Panc1 (cell line): ENCODE measurements at places on chromosomes 5 and 9.

GRCh38 chr5:142597546-142598337 is 88.1 kb downstream of the FGF1 start:
- DNase-seq: peak; percentile 95

- DNase-seq: no peak
These were observed 163.3 kb upstream of the IER5L start for GRCh38 chr9:129341171-129341986.

DNA sequence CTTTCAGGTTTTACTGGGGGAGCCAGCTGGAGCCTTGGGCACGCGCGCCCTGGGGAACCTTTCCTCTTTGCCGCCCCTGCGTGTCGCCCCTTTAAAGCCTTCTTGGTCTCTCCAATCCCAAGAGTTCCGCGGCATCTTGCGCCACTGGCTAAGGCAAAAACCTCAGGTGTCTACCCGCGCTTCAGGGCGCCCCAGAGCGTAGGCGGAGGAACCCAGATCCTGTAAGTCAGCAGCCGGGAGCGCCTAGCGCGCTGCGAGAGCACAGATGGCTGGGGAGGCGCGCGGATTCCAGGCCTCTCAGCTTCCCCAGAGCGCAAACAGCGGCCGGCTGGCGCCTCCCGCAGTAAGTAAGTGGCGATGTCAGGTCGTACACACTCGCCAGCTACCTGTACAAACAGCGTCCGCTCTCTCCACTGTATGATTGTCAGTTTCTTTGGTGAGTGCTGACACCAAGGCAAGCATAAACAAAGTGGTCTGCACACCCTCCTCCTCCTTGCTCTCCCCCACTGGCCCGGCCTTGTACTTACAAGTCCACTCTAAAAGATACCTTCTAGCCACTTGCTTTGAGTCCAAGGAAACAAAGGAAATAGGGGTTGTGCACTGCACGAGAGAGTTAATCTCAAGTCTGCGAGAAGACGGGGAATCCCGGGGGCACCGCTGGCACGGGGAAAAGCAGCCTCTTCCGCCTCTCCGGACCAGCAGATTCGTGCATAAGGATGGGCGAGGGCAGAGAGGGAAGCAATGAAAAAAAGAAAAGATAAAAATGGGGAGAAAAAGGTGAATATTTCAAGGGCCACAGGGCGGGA is 2.9 kb downstream of the HTR1A start:
- DNase-seq: no peak

DNA sequence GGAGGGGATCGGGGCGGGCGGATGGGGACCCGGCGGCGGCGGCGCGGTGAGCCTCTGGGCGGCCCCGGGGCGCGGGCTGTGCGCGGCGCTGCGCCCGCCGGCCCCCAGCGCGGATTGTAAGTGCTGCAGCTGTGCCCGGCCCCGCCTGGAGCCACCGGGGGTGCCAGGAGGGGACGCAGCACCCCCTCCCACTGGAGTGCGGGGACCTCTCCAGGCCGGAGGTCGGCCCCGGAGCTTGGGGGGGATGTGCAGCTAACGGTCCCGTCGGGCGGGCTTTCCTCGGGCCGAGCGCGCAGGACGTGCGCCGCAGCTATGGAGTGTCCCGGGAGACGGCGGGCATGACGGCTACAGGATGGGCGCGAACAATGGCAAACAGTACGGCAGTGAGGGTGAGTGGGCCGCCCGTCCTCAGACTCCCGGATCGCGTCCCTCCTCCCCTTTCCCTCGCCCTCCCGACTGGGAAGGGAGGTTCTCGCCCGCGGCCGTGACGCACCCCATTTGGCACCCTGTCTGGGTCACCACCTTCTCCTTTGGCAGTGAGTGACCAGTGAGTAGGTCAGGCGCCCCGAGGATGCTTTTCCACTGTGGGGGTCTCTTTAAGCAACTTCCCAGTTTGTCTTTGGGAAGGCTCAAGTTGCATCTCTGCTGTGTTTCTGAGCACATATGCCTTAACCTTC is 483 bp downstream of the FBXL7 start:
- no peak for DNase-seq

DNA sequence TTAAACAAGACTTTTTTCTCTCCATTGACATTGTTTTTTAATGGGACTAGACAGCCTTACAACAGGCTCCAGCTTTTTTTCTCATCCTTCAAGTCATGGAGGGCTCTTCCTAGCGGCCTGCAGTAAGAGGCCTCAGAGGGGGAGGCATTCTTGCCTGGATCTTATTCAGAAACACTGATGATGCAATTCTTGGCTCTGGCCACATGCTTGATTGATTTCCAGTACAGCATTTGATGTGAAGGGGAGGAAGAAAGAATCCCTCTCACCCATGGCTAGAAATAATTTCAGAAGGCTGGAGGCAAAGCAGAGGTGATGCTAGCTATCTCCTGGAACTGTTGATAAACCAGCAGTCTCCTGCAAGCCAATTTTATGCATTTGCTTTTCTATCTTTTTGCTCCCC is 324.8 kb downstream of the PRELID2 start:
- no peak for DNase-seq

DNA sequence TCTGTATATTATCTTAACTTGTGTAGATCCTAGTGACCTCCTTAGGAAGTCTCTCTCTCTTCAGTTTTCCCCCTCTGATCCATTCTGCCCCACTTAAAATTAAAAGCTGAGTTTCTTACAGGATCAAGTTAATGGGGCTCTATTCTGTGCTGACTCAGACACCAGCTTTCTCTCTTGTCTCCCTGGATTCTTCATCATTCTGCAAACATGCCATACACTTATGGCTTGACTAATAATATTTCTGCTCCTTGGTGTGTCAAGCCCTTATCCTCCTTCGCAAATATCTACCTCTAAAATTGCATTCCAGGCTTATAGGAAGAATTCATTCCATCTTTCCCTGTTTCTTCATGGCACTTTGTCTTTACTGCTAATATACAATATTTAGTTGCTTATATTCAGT is 18.1 kb downstream of the LRRC70 start:
- no peak for DNase-seq

DNA sequence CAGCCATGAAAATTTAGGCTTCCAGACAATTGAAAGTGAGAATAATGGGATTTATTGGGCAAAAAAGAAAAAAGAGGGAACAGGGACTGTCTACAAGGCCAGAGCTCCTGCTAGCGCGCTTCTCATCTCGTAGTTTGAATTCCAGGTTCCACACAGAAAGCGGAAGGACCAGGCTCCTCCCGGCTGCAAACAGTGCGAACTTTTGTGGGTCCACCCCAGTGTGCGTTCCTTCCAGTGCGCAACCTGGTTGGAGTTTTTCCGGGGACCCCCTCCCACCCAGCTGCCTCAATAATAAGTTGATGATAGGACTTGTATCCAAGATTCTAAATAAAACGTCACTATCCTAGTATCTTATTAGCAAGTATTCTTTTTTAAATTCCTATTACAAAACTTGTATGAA is 467.7 kb upstream of the TUSC1 start:
- no peak for DNase-seq

- DNase-seq: no peak
These were observed 269.4 kb upstream of the PTGER4 start for GRCh38 chr5:40410231-40410861.

DNA sequence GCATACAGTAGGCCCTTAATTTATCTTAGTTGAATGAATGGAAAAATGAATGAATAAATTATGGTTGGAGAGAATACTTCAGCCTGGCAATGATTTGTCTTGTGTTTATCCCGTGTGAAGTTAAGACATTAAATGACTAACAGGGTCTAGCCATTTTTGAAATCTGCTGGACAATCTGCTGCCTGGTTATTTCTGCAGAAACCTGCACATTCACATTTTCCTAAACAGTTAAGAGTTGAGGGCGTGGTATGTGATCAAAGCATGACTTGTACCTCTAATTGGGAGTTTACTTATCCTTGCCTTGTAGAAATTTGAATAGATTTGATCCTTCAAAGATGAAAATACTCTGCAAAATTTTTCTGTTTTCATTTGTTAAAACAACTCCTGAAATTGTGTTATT is 34.6 kb upstream of the NDFIP1 start:
- no peak for DNase-seq

GRCh38 chr5:16733331-16734006 is 116.7 kb upstream of the RETREG1 start:
- no peak for DNase-seq

DNA sequence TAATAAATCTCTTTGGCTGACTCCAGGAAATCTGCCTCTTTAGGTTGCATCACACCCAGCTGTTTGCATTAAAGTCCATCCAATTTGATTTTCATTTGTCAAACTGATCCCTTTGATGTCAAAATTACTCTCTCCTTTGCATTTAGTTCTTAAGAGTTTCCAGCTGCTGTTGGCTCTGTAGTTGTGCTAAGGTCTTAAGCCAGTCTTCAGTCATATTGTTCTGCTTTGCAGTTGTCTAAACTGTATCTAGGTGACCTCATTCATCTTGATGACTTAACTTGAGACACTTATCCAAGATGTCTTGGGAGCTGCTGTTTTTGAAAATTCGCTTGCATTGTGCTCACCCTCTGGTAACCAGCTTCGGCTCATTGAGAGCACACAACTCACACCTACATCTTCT is 386.9 kb upstream of the TLE4 start:
- no peak for DNase-seq

- DNase-seq: no peak
These were observed 255.9 kb upstream of the ADRA1B start for GRCh38 chr5:159660401-159660800.

DNA sequence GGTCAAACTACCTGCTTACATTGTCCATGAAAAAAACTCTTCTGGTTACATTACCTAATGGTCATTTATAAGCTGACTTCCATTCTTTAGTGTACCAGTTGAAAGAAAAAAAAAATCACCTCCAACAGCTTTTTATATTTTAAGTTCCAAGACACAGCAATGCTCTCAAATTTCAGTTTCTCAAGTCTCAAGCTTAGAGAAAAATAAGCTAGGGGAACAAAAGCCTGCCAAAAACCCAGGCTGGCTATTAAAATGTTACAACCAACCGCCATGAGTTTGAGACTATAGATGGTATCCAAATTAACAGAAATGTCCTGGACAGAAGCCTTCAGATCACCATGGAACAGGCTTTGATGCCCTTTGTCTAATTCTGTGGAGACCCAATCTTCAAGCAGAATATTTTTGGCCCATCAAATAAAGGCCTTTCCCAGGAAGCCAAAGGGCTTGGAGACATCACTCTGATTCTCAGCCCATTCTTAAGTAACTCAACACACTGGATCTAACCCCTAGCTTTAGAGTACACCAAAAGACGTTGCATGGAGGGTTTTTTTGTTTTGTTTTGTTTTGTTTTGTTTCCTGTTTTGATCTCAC is 343.7 kb downstream of the GLIS3 start:
- DNase-seq: no peak

DNA sequence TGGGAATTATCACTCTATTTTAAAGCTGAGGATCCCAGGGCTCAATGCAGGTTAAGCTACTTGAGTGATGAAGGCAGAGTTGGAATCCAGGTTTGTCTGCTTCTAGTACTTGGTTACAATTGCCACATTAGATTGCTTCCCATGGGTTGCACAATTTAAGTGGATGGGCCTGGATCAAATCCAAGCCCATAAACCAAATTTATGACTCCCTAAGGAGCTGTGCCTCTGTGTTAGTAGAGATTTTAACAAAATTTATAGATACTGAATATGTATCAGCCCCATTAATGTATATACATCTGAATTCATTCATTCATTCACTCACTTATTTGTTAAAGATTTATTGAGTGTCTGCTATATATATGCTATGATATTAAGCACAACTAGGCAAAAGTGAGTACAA is 332.3 kb upstream of the KLF9 start:
- no peak for DNase-seq

- no peak for DNase-seq
These were observed 1290.3 kb upstream of the CDH9 start for GRCh38 chr5:28328681-28329080.

DNA sequence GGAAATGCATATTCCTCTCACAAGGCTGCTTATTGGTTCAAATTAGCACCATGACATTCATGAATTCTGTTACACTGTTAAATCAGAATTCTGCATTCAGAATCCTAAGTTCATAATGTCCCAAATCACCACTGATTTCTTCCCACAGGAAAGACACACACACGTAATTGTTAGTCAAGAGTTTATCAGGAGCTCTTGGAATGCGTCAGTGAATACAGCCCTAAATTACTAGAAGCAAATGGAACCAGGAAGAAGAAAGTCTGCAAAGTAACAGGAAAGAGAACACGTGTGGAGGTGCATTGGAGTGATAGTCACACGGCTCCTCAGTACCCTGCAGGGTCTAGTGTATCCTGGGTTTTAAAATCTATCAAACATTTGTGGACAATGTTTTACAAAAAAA is 110.2 kb downstream of the ANXA2R start:
- DNase-seq: no peak

DNA sequence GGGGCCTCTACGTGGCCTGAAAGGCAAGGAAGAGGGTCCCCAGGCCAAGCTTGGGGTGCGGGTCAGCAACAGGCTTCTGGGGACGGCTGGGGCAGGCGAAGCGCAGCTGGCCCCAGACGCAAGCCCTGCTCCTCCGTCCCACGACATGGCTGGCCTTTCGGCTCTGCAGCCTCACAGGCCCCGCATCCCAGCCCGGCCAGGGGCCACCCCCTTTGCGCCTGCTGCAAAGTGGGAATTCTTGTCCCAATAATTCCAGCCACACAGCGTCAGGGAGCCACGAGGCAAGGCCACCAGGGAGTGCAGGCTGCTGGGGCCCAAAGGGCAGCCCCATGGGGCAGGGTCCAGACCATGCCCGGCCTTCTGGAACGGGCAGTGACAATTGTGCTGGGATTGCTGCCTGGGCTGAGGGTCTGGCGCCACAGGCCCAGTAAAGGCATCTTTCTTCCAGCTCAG is 1.1 kb upstream of the ENTPD2 start:
- no peak for DNase-seq

DNA sequence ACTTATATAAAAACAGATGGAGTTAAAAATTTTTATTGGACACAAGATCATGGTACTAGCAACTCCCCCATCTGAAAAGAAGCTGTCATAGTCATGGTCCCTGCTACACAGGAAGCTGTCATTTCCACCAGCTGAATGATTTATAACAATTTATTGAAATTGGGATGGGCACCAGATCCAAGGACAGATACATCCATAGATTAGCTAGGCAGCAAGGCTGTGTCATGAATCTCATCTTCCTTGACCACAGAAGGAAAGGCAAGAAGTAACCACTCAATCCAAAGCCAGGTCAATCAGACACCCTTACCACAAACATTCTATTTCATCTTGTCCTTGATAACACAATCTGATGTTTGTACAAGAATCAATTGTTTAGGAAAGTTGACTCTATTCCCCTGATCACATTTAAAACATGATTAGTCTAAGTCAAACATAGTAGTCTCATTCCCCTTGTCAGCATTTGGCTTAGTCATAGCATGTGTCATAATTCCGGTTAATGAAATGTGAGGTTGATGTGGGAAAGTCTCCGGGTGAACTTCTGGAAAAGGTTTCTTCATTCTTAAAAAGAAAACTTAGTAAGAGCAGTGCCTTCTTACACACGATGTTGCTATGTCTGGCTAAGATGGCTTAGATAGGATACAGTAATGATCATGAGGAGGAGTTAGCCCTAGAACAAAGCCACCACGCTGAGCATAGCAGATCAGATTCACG is 462.6 kb upstream of the PAPPA start:
- DNase-seq: no peak

GRCh38 chr5:89421035-89421434 is 538.1 kb upstream of the MEF2C start:
- no peak for DNase-seq
